Fibroblast of villous mesenchyme (primary cell): ENCODE measurements at places on chromosomes 5 and 9. TPM values are rescaled to one million over a fixed set of nuclear protein-coding genes. Genes with fewer than 3 reads are reported as not detected.

Gene LCN2
- not detected in 2 replicates for total RNA-seq

Gene UGT3A1
- not detected in 2 replicates for total RNA-seq

Gene IL5
- not detected in 2 replicates for total RNA-seq

Gene NUTM2G
- not detected in 2 replicates for total RNA-seq

Gene IL13
- not detected in 2 replicates for total RNA-seq

Gene CDK9
- total RNA-seq = 37.0 and 50.1 TPM in 2 replicates

Gene ZNF484
- total RNA-seq = 12.6 and 15.1 TPM in 2 replicates

Gene ADAMTSL1
- total RNA-seq = 3.0 and 10.0 TPM in 2 replicates

Gene SLC1A1
- total RNA-seq = 17.7 and 34.1 TPM in 2 replicates

Gene BARX1
- not detected in 2 replicates for total RNA-seq

Gene PCDHGB2
- total RNA-seq = 2.3 and 2.6 TPM in 2 replicates

Gene ADGRV1
- total RNA-seq = under 0.01 and 0.43 TPM in 2 replicates

Gene BTNL9
- total RNA-seq = not detected in 2 replicates

Gene TMEM141
- 33.5 and 39.7 TPM in 2 replicates for total RNA-seq

Gene IFNA4
- total RNA-seq = not detected in 2 replicates

Gene GOLM1
- total RNA-seq = 24.5 and 34.1 TPM in 2 replicates

Gene PMPCA
- 45.1 and 48.8 TPM in 2 replicates for total RNA-seq

Gene PPP3R2
- not detected in 2 replicates for total RNA-seq

Gene FOXD4L6
- under 0.01 TPM in 1 of 2 replicates, not detected in the other for total RNA-seq

Gene RNF183
- total RNA-seq = not detected in 2 replicates

Gene ITK
- 1.3 TPM in 1 of 2 replicates, not detected in the other for total RNA-seq

Gene EPB41L4B
- under 0.01 and 0.32 TPM in 2 replicates for total RNA-seq
